ENCODE measurements at places on chromosomes 7 and 10.

- no peak for DNase-seq
Measured at GRCh38 chr7:9776900-9777299, 1196.8 kb upstream of the PHF14 start.

DNA sequence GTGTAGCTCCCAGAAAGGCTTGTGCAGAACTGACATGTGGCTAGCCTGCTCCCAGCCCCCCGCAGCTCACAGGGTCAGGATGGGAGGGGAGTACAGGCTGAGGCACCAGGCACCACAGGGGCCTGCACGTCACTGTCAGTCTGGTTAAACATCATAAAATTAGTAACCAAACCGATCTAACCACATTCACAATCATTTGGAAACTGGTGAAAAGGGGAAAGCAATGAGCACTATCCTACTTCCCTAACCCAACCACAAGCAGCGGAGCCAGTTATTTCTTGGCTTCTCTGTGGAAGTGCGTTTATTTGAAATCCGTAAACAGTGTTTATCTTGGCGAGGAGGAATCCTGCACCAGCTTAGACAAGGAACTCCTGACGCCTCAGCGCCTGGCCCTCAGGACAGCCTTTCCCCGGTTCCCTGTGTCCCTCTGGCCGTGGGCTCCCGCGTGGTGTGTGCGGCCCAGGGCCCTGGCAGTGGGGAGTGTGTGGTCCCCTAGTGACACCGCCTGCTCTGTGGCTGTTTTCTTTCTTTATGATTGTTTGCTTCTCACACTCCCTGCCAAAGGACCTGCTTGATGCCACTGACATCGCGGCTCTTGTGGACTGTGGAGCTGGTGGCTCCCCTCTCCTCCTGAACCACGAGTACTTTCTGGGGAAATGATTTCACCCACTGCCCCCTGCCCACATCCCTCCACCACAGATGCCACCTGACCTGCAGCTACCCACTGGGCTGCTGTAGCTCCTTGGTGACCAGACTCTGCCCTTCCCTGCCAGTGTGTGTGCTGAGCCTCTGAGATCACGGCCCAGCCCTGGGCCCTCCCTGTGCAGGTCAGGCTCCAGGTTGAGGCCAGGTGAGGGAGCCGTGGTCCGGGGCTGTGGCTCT, 38.0 kb downstream of the INPP5A start:
- no peak for DNase-seq

GRCh38 chr10:17025444-17026295, 103.9 kb downstream of the CUBN start:
- peak; percentile 29 for DNase-seq

- no peak for DNase-seq
Measured at GRCh38 chr10:122062831-122063674, 74.1 kb downstream of the TACC2 start.

DNA sequence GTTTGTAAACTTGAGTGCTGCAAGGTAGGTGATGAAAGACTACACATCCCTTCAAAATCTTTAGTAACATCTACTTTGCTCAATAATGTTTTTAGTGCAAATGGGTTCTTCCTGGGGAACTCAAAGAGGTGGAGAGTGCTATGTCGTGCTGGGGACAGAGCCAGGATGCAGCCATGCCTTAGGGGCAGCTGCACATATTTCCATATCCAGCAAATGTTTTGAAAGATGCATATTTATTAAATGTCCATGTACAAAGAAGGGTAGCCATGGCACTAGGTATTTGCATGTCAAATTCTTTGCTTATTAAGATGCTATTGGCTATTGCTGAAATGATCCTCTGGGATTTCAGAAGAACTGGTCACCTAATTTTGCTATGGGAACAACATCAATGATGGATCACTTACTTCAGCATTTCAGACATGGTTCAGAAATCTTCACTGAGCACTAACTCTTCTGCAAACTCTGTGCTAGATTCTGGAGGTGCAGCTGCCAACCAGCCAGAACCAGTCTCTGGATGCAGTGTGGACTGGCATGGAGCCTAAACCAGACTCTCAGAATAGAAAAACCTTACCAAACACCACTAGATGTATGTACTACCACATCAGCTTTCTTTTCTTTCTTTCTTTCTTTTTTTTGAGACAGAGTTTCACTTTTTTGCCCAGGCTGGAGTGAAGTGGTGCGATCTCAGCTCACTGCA, 31.7 kb upstream of the DNMBP start:
- DNase-seq: no peak

DNA sequence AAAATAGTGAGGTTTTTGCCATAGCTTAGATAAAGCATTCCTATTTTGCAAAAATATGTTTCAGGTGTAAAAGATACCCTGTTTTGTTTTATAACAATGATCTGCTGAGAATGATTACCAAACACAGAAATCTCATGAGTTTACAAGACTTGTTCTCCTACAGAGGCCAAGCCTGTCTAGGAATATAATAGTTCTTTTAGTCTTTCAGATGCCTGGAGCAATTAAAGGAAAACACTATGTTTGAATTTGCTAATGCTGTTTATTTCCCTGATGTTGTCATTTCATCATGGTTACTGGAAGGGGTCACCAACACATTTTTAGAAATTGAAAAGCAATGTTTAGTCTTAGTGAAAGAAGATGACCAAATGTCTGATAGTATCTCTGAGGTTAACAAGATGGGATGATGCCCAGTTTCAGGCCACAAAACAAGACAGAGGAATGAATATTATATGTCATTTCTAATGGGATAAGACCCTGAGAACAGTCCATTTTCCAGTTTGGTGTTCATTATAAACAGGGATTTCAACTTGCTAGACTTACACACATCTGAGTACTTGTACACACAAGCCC, 559.9 kb downstream of the INHBA start:
- no peak for DNase-seq

DNA sequence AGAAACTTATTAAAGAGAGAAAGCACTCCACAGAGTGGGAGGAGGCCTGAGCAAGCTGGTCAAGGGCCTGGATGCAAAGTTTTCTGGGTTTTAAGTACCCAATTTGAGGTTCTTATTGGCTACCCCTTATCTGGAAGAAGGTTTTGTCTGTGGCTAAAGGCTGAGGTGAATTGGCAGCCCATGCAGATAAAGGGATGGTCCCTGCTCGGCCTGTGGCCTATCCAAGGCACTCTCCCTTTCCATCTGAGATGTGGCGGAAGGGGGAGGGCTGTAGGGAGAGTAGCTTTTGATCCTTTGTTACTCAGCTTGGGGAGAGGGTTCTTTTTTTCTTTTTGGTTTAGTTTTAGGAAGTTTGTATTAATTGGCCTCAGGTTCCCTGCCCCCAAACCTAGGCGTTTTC, 465.1 kb downstream of the ATRNL1 start:
- DNase-seq: no peak

- no peak for DNase-seq
Measured at GRCh38 chr10:74925708-74926107, 99.3 kb downstream of the KAT6B start.

DNA sequence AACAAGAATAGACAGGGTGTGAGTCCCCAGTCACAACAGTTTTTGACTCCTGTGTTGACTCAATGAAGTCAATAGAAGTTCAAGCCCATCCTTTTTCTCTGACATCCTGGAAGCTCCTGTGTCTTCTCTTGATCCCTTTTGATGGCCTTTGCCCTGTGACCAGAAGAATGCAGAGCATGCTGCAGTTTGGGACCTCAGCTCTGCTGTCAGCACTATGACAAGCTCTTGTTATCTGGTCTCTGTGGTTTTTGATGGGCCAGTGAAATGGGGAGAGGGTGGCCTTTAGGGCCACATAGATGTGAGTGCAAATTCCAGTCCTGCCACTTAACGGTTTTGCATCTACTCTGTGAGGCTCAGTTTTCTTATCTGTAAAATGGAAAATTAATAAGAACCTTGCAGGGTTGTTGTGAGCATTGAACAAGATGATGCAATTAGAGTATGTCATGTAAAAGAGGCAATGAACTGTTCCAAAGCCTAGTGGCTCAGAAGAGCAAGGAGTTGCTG, 102.4 kb upstream of the IKZF1 start:
- no peak for DNase-seq

DNA sequence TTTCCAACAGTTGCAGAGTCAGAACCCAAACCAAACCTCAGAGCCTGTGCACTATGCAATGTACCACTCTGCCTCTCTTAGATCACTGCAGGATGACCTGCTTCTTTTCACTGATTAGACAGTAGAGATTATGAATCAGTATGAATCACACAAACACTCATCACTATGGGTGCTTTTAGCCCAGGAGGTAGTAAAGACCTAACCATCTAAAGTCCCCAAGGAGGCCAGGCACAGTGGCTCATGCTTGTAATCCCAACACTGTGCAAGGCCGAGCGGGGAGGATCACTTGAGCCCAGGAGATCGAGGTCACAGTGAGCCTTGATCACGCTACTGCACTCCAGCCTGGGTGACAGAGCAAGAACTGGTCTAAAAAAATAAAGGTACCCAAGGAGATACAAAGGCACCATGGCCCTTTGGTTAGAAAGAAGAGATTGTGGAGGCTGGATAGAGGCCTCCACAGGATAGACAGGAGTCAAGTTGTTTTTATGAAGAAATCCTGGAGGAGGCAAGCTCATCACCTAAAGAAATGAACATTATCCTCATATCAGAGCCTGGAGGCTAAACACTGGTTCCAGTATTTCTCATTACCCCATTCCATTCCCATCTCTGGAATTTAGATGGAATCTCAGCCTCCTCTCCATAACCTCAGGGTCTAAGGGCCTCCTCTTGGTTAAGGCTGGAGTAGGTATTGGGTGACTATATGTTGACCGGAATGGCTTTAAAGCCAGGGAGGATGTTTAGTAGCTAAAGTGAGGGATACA, 12.9 kb downstream of the SEC31B start:
- DNase-seq: no peak

- DNase-seq: no peak
Measured at GRCh38 chr10:22816298-22816653, 101.9 kb upstream of the PIP4K2A start.

GRCh38 chr10:104359811-104360210, 6.2 kb downstream of the CFAP58 start:
- DNase-seq: no peak

GRCh38 chr10:59384761-59385160, 22.4 kb upstream of the FAM13C start:
- DNase-seq: no peak

GRCh38 chr7:69871886-69872569, 273.8 kb downstream of the AUTS2 start:
- no peak for DNase-seq

GRCh38 chr10:48607356-48608278, 2.7 kb upstream of the ARHGAP22 start:
- DNase-seq: no peak

GRCh38 chr7:123682690-123683089, 27.0 kb downstream of the LMOD2 start:
- no peak for DNase-seq

DNA sequence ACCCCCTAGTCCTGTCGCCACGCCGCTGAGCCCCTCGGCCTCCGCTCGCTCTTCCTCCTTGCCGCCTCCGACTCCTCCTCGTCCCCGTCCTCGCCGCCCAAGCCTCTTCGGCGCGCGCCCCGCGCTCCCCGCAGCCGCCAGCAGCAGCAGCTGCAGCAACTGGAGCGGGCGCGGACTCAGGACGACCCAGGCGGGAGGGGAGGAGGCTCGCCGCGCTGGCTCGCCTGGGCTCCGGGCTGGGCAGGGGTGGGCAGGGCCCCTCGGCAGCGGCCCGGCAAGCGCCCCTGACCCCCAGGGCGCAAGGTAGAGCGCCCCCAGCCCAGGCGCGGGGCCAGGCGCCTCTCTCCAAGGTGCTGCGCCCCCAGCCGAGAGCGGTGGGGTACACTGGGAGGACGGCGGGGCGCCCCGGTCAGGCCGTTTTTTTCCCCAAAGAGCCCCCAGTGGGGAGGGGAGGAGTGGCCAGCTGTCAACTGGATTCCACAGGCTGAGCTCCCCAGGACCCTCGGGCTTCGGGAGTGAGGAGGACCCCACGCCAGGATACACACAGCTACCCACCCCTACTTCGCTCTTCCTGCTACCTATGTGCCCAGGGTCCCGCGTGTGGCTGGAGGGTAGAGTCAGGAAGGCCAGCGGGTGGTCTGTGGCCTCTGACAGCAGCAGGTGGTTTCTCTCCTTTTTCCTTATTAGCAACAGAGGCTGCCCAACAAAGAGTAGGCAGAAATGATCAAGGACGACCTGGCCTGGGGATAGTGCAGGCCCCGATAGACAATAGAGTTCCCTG, 903 bp upstream of the KCNMA1 start:
- no peak for DNase-seq

- DNase-seq: no peak
Measured at GRCh38 chr7:1114088-1114487, 26.2 kb downstream of the GPER1 start.

DNA sequence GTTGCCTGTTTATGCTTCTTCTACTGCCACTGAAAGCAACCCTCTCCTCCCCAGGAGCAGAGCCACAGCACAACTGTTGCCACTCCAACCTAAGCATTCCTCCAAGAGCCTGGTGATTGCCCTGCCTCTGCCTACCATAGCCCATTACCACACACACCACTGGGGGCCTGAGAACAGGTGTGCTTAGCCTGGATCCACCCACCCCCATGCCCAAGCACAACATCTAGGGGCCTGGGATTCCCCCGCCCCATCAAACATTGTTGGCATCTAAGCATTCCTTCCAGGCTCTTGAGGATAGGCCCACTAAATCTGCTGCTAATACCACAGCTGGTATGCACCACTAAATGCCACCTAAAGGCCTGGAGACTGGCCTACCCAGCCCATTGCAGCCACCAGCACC, 43.3 kb upstream of the ASAH2 start:
- DNase-seq: no peak

DNA sequence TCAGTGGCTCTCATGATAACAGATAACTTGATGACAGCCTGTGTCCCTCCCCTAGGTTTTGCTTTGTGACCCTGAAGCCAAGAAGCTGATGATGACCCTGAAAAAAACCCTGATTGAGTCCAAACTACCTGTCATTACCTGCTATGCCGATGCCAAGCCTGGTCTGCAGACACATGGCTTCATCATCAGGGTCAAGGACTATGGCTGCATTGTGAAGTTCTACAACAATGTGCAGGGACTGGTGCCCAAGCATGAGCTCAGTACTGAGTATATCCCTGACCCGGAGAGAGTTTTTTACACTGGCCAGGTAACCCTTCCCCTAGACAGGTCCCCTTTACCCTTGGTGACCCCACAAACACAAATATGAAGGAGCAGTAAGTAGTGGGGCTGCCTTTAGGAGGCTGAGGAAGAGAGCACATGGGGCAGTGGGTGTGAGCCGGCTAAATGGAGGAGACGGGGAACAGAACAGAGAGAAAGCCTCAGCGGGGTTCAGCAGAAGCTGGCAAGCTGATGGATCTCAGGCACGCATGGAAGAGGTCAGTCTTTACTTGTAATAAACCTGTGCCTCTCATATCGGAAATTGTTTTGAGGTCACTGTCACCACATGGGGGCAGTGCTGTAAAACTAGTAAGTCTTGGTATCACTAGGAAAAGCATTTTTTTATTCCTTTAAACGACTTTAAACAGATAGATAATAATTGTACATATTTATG, 20.2 kb downstream of the PDCD11 start:
- DNase-seq: peak; percentile 34

GRCh38 chr7:2504889-2505375, 14.6 kb upstream of the LFNG start:
- DNase-seq: no peak

- no peak for DNase-seq
Measured at GRCh38 chr7:5713124-5713912, 68.1 kb downstream of the RNF216 start.
